ENCODE measurements at places on chromosomes 3 and 15.

GRCh38 chr3:189848395-189849040 is 217.3 kb downstream of the TP63 start:
- no peak for DNase-seq

- no peak for DNase-seq
Measured at GRCh38 chr3:105473521-105474223, 107.0 kb downstream of the ALCAM start.

- DNase-seq, result no peak
Measured at GRCh38 chr15:60568301-60568742, 89.4 kb upstream of the ICE2 start.

DNA sequence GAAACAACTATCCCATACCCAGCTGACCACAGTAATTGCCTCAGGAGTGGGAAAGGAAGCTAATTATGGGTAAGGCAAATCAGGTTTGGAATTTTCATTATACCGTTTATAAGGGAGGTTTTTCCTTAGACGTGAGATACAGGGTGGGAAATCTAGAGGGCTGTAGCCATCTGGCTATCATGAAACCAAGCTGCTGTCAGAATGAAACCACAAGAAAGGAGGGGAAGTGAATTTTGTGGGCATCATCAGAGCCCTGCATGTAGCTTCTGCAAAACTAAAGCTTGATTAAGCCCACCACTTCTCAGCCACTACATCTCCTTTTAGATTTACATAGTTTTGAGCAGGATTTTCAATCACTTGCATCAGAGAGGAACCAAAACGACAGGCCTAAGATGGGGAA is 893.5 kb downstream of the TUSC7 start:
- no peak for DNase-seq

DNA sequence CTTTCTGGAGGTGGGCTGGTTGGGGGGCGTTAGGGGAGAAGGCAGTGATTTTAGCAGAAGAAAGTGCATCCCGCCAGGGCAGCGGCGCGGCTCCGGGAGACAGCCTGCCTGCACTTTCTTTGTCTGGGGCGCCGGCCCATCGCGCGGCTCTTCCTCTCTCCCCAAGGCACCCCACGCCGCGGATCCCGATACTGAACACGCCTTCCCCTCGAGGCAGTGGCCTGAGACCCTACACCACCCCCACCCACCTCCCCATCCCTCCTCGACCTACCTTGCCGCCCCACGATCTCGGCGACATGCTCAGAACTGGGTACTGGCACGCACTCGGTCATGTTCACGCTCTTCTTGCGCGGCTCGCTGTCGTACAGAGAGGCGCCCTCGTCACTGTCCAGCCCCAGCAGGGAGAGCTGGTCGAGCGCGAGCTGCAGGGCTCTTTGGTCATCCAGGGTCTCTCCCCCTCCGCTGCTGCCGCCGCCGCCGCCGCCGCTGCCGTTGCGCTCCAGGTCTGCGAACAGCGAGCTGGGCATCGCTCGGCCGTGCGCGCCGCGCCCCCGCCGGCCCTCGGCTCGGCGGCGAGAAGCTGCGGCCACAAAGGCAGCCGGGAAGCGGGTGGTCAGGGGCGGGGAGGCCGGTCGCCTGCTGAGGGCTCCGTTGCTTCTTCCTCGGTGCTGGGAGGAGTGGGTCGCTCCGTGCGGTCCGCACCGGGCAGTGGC is 483 bp downstream of the MEX3B start:
- no peak for DNase-seq

DNA sequence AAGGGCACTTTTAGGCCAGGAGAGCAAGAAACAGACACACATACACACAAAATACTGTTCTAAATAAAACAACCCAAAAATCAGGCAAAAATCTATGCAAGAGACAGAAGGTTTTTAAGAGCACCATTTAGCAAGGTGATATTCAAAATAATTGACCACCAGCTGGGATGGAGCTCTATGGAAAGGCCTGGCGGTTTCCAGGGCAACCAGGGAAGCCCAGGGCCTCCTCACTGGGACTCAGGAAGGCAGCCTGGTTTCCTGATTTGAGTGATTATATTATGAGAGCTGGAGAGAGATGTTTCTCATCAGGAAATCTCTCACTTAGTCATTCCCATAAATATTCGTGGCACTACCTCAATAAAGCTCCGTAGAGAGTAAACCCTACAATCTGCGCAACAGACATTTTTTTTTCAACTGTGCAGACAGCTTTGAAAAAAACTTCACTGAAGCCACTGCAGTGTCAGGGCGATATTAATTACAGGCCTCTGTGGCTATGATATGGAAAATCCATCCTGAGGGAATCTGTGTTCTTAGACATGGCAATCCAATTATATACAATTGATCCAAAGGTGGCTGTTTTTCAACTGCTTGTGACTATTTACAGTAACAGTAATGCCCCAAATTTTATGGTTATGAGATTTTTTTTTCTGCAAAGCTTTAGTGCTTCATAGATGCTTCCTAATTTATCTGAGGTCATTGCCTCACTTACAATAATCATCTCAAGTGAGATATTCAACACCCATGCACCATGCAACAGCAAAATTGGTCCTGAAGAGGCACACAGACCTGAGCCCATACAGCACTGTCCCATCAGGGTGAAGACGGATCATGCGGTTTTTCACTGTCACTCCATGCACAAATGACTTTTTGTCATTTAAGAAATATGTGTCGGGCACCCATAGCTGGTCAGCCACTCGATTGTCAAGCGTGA is 152.1 kb downstream of the GABRB3 start:
- DNase-seq, result no peak

DNA sequence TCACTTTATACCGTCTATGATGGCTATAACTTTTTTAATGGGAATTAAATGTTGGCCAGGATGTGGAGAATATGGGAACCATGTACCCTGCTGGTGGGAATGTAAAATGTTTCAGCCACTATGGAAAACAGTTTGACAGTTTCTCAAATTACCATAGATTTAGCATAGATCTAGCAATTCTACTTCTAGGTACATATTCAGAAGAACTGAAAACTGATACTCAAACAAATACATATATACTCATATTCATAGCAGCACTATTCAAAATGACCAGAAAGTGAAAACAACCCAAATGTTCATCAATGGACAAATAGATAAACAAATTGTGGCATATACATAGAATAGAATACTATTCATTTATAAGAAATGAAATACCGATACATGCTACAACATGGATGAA is 539.4 kb downstream of the IGSF11 start:
- no peak for DNase-seq

DNA sequence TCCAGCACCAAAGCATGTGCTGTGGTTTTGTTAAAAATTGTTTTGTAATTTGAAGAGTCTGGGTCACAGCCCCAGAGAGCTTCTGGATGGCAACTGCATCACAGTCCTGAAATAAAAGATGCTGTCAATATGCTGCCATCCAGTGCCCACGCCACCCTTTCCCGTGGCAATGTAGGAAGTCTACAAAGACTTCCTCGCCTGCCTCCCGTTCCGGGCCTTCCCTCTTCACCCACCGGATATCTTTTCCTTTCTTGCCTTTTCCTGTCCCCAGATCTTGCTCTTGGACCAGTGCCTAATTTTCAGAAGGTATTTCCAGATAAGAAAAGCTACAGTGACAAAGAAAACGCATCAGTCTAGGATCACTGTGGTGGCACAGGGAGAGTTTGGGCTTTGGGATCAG is 85.3 kb upstream of the RNU6-1 start:
- no peak for DNase-seq

DNA sequence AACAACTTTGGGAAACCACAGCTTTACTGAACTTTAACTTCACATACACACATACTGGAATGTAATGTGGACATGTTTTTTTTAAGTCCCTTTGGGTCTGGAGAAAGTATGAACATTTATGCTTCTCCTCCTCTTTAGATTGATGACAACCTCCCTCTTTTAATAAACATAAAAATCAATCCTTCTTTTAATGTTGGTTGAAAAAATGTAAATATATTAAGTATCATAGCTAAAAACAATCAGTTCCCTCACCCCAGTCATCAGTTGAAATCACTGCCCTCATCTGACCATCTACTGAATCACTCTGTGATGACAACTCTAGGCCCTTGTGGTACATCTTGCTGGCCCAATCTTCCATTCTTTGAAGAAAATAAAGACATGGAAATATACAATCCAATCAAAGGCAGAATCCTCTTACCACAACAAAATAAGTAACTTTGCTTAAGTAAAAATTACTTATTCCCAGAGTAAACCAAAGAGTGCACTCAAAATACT is 6.4 kb downstream of the AAGAB start:
- DNase-seq, result no peak

DNA sequence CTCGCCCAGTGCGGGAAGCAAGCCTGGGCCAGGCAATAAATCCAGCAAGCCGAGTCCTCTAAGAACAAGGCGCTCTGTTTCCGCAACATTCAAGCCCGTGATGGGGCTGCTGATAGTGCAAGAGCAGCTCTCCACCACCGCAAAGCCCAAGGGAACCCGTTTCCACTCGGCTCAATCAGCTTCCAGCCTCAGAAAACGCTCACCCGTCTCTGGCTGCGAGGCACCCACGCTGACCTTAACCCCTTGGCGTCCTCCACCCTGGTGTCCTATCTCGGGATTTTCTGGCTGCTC is 17.8 kb downstream of the SPATA12 start:
- no peak for DNase-seq

- no peak for DNase-seq
Measured at GRCh38 chr3:133295944-133296917, 103.6 kb upstream of the BFSP2 start.

- DNase-seq, result no peak
Measured at GRCh38 chr15:59522988-59523461, 85.0 kb downstream of the FAM81A start.

- DNase-seq, result no peak
Measured at GRCh38 chr3:14377838-14378169, 24.6 kb upstream of the SLC6A6 start.

DNA sequence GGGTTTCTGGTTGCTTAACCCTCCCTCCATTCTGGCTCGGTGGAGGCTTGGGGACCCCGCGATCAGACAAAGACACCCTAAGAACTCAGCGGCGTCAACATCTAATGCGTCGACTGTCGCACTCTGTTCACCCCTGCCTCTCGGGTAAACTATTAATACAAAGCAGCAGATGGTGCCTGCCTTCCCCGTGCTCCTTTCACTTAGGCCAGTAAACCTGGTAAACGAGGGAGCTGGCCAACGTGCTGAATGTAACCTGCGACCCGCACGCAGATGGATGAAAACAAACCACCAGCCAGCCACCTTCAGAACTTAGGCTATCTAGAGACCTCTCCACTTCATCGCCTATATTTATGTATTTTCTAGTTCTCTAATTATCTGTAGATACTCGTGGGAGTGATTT is 848 bp upstream of the CADPS start:
- DNase-seq, result no peak

DNA sequence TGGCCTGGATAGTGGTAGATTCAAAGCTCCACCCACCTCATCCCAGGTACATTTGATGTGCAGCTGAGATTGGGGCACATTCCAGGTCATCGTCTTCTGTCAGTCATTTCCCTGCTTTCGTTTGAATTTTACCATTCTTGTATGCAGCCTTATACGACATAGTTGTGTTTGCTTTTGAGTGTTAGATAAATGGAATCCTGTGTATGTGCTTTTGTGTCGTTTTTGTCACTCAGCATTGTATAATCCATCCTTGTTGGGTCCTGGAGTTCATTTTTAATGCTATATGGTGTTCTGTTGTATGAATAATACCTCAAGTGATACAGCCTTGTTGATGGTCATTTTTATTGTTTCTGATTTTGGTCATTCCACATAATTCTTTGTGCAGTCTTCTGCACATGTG is 7.3 kb downstream of the RCCD1 start:
- no peak for DNase-seq

DNA sequence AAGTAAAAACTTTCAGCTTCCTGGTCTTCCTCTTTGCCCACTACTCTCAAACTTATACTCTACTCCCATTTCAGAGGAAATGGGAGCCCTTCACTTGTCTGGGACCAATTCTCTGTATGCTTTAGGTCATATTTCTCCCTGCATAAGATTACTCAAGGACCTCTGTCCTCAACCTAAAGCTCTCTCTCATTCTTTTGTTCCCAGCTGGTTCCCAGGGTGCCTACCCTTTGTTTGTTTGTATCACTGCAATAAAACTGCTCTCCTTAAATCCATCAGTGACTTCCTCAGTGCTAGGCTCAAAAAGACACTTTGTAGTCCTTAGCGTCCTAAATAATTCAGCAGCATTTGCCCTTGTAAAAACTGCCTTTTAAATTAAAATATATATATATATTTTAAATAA is 2.9 kb downstream of the NGRN start:
- no peak for DNase-seq

- no peak for DNase-seq
Measured at GRCh38 chr3:152348436-152349177, 79.9 kb downstream of the MBNL1 start.

GRCh38 chr3:38649500-38650247 is at the start of gene SCN5A:
Gene SCN5A (minus strand): TSS chr3:38649687. CDS start chr3:38633307, 16,380 bp downstream.
- DNase-seq, result no peak

DNA sequence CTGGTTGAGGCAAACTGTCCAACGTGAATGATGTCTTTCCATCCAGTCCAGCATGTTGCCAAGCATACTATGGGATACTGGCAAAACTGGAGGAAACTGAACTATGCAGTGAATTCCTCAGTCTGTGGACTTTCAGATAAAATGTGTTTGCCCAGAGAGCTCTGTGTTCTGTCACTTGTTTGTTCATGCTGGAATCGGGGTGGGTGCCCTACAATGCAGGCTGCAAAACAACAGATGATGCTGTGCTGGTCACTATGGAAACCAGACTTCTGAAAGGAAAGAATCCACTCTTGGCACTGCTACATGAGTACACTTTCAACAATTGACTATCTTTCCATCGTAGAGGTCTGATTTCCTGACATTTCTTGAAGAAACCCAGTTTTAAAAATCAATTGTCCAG is 272.5 kb upstream of the ARHGEF26 start:
- DNase-seq, result no peak

- no peak for DNase-seq
Measured at GRCh38 chr3:175082631-175083030, 223.5 kb downstream of the NAALADL2 start.

DNA sequence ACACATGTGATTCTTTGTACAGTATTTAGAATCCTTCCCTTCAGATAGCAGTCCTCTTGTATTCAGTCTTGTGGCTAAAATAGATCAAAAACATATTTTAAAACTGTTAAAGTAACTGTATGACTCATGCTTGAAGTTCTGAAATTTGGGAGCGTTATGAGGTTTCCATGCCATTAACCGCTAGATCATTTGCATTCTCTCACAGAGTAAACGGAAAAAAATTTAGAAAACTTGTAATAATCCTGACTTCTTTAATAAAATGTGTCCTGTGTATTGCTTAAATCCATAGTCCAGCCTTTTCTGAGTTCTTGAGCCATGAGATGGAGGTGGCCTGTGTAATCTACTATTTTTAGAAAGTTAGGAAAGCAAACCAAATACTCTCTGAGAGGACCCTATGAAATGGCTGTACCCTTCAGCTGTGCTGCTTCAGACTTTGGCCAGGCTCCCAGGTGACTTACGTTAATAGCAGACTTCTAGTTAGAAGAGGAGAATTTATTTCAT is 33.8 kb downstream of the MBNL1 start:
- no peak for DNase-seq

- DNase-seq, result no peak
Measured at GRCh38 chr3:59001675-59002074, 48.1 kb downstream of the CFAP20DC start.

DNA sequence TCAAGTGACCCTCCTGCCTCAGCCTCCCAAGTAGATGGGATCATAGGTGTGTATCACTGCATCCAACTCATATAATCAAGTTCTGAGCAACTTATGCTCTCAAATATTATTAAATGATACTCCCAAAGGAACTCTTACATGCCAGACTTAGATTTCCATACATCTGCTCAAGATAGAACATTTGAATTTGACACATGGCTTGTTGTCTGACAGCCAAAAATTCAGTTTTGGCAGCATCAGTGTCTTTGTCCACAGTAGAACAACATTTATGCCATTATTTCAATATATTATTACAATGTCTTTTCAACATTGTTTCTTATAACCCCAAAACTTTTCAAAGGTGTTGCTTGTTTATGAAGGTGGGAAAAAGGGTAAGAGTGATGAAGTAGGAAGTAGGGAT is 116.2 kb downstream of the SUCNR1 start:
- no peak for DNase-seq
